ENCODE measurements at places on chromosomes 2 and 18. TPM values are rescaled to one million over a fixed set of nuclear protein-coding genes. Genes with fewer than 3 reads are reported as not detected.

DNA sequence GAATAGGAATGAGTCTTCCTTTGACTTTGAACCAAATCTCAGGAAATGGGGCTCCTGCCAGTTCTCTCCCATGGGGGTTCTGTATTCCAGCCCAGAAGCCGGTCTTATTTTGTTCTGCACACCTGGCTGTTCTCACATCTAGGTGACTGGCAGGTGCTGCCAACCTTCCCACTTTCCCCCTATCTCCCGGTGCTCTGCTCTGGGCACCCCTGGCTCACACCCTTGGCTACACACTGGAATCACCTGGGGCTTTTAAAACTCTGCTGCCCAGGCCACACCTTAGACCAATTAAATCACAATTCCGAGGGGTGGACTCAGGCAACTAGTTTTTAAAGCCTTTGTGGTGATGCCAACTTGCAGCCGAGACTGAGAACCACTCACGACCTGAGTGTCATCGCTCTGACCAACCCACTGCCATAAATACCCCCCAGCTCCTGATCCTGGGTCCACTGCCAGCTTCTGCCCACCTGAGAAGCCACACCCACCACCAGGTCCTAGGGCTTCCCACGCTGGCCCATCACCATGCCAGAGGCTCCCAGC is 69.2 kb downstream of the KCNF1 start:
- no peak for DNase-seq
- no peak overlapping the region for H3K4me3 ChIP-seq
- no peaks in the 10 kb centered on the region for H3K27me3 ChIP-seq
- no peaks in the 10 kb centered on the region for H3K36me3 ChIP-seq
- no peak overlapping the region for H3K27ac ChIP-seq
- peaks cover 9% of the 10 kb centered on the region for H3K4me1 ChIP-seq

- H3K27me3 ChIP-seq, result no peaks in the 10 kb centered on the region
- no peaks in the 10 kb centered on the region for H3K4me1 ChIP-seq
- no peak overlapping the region for H3K27ac ChIP-seq
- no peaks in the 10 kb centered on the region for H3K36me3 ChIP-seq
- H3K4me3 ChIP-seq, result no peak overlapping the region
Measured at GRCh38 chr2:119290859-119291587, 67.4 kb downstream of the STEAP3 start.

DNA sequence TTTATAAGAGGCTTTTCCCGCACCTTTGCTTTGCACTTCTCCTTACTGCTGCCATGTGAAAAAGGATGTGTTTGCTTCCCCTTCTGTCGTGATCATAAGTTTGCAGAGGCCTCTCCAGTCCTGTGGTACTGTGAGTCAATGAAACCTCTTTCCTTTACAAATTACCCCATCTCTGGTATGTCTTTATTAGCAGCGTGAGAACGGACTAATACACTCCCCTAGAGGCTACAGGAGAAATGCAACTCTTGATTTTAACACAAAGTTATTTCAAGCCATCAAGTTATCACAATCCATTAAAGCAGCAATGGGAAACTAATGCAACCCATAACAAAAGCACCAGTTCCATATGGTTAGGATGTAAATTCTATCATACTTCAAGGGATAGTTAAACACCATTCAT is 1378.8 kb upstream of the DDX18 start:
- H3K27me3 ChIP-seq, result no peaks in the 10 kb centered on the region
- H3K27ac ChIP-seq, result no peak overlapping the region
- H3K36me3 ChIP-seq, result no peaks in the 10 kb centered on the region
- no peak overlapping the region for H3K4me3 ChIP-seq
- DNase-seq, result no peak

GRCh38 chr2:207758025-207758424 is 11.7 kb downstream of the FZD5 start:
- no peak overlapping the region for H3K27ac ChIP-seq
- H3K4me3 ChIP-seq, result no peak overlapping the region
- no peaks in the 10 kb centered on the region for H3K36me3 ChIP-seq
- no peaks in the 10 kb centered on the region for H3K27me3 ChIP-seq
- DNase-seq, result no peak

GRCh38 chr2:177523781-177524180 is 131.2 kb downstream of the AGPS start:
- no peaks in the 10 kb centered on the region for H3K27me3 ChIP-seq
- DNase-seq, result no peak
- H3K27ac ChIP-seq, result no peak overlapping the region
- peaks cover 3% of the 10 kb centered on the region for H3K4me1 ChIP-seq

The WNT10A gene
- not detected for total RNA-seq

DNA sequence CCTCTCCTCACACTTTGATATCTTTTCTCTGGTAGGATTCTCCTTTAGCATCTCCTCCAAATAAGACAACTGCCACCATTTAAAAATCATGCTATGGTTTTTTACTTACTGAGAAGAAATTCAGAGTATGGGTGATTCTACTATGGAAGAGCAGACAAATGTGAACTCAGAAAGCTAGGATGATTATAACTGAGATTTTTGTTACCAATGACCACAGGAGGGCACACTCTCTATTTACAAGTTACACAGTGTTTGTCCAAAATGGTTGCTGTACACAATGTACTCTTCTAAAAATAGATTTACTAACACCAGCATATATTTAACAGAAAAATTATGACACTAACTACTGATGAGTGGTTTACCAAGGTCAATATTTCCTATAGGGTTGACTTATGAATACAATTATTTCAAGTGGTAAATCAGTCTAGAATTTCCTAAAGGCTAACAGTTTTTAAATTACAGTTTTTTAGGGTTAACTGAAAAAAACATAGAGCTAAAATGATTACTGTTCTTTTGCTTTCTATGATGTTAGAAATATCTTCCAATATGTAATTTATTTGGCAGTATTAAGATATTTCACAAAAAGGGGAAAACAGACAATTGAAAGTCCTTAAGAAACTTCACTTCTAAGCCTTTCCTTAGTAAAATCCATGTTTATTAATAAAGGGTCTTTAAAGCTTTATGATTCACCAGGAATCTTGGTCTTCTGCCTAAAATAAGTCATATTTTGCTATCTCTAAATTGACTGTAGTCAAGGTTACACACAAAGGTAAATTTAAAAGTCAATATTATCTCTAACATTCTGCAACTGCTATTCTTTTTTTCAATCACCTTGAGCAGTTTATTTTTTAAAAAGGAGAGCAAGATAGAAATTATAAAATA is 57.2 kb downstream of the MAP4K3 start:
- H3K4me1 ChIP-seq, result peaks cover 10% of the 10 kb centered on the region
- H3K27ac ChIP-seq, result no peak overlapping the region
- H3K36me3 ChIP-seq, result peaks cover 3% of the 10 kb centered on the region
- peak; percentile 68 for DNase-seq
- H3K27me3 ChIP-seq, result no peaks in the 10 kb centered on the region
- H3K4me3 ChIP-seq, result no peak overlapping the region

GRCh38 chr18:50310080-50310479 is 22.6 kb upstream of the CXXC1 start:
- no peak for DNase-seq
- H3K27me3 ChIP-seq, result no peaks in the 10 kb centered on the region
- H3K27ac ChIP-seq, result no peak overlapping the region

DNA sequence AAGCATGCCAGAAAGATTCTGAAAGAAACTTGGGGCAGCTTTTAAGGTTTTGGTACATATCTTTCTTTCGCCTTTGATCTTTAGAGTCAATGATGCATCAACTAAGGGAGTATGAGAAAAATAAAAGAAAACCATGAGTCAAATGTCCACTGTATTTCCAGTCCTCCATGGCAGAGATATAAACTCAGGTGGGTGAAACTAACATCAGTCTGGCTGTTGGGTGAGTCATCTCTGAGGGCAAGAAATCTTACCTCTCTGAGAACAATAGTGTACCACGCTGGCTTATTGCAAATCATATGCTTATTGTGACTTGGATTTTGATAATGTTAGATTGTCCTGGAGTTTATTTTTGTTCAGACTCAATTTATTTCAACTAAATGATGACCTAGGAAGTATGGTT is 521.0 kb downstream of the PLCL1 start:
- no peaks in the 10 kb centered on the region for H3K4me1 ChIP-seq
- H3K36me3 ChIP-seq, result no peaks in the 10 kb centered on the region
- H3K27me3 ChIP-seq, result no peaks in the 10 kb centered on the region
- no peak overlapping the region for H3K27ac ChIP-seq

- no peaks in the 10 kb centered on the region for H3K4me1 ChIP-seq
- H3K27ac ChIP-seq, result no peak overlapping the region
- H3K4me3 ChIP-seq, result no peak overlapping the region
- no peak for DNase-seq
Measured at GRCh38 chr2:102424754-102425153, 1.8 kb downstream of the IL18RAP start.
